Large intestine (tissue), 12 donors: ENCODE measurements at places on chromosomes 7 and 10. TPM values are rescaled to one million over a fixed set of nuclear protein-coding genes. Genes with fewer than 3 reads are reported as not detected.

DNA sequence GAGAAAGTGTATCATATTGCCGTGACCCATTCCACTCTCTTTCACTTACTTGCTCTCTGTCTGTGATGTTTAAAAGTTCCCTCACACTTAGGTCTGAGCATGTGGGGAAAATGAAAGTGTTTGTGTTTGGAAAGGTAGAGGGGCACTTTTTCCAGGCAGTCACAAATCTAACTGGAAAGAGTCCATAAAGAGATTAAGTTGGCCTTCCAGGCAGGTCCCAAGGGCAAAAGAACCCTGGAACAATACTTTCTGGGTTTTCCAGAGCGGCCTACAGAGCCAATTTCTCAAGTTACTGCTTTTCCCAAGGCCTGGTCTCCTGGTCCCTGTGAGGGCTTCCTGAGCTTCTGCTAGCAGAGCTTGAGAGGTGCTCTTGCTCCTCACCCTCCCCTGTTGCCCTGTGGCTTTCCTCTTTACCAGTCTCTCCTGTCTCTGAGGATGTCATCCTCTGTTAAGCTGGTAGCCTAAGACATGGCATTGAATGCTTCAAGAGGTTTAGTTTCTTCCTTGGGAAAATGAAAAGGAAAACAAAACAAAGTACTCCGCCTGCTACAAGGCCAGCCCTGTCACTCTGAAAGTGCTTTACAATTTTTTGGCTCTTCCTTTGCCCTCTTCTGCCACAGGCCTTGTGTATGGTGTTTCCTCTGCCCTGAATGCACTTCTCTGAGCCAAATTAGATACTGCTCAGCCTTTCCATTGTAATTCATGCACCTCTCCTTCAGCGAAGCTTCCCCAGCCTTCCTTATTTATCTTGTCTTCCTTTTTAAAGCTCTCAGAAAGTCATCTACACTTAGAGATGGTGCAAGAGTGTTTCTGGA, 20.1 kb downstream of the TES start:
- no peak for DNase-seq

GRCh38 chr10:60531006-60531405, 141.3 kb upstream of the ANK3 start:
- no peak for DNase-seq

DNA sequence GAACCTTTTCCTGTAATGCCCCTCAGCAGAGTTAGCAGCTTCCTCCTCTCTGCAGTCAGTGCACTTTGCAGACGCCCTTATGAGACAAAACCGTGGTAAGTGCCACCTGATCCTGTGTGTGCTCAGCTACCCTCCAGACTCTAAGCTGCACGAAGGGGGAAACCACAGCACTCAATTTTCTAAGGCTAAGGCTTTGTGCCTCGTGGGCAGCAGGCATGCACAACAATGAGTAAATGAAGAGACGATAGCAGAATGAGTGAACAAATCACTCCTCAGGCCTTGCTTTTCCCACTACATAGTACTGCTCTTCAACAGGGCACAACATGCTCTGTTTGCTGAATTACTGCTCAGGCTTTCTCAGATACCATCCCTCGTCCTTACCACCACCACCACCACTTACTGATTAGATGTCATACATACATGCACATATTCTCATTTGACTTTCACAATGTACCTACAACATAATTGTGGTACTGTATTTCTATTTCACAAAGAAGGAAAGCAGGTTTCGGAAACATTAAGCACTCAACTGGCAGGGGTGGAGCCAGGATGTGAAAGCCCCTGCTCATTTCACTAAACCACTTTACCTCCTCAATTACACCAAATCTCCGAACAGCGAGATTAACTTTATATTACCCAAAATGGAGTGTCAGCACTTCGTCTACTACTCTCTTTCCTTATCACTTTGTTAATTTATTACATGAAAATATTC, 85.4 kb downstream of the ICA1 start:
- DNase-seq: no peak

DNA sequence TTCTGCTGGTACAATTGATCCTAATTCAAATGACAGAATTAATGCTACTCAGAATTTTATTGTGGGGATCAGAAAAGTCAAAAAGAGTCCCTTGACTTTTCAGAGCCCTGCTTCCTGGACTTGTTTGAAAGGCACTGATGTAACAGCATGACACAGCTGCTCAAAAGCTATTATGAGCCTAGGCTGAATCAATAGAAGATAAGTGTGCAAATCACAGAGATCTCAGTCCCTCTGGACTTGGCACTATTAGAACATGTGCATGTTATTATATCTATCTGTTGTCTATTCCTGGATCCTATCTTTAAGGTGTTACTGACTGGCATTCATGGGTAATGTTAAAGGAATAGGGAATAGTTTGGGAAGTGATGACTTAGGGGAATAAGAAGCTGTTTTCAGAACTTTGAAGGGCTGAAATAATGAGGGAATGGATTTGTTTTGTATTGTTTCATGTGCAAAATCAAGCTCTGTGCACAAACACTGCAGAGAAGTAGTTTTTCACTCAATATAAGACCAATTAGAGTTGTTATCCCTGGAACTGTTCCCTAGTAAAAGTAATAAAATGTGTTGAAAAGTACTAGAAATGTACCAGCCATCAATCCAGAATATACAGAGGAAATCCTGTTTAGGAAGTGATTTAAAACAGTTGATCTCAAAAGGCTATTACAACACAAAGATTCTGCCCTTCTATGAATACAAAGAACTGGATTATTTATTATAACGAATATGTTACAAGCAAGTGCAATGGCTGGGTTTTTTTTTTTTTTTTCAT, 814.9 kb upstream of the C7orf33 start:
- DNase-seq: no peak

- no peak for DNase-seq
Observed at GRCh38 chr10:16902606-16903005, 85.4 kb upstream of the RSU1 start.

Gene SFRP4
- polyA plus RNA-seq: 0.79 TPM

Gene SAP25
- 7.9 TPM for polyA plus RNA-seq

DNA sequence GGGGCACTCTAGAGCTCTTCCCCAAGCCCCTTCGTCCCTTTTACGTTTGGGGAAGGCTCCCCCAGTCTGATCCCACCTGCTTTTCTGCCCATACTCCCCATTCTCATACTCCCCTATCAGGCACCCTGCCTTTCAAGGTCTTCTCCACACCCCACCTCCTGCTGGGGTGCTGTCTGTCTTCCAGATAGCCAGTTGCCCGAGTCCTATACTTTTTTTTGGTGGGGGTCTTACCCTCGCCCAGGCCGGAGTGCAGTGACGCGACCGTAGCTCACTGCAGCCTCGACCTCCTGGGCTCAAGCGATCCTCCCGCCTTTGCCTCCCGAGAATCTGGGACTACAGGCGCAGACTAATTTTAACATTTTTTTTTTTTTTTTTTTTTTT, 775 bp upstream of the ABHD11 start:
- DNase-seq: no peak

Gene PGAM2
- polyA plus RNA-seq: 4.0 TPM

- DNase-seq: no peak
Observed at GRCh38 chr7:44077681-44078091, 4.6 kb downstream of the POLM start.

DNA sequence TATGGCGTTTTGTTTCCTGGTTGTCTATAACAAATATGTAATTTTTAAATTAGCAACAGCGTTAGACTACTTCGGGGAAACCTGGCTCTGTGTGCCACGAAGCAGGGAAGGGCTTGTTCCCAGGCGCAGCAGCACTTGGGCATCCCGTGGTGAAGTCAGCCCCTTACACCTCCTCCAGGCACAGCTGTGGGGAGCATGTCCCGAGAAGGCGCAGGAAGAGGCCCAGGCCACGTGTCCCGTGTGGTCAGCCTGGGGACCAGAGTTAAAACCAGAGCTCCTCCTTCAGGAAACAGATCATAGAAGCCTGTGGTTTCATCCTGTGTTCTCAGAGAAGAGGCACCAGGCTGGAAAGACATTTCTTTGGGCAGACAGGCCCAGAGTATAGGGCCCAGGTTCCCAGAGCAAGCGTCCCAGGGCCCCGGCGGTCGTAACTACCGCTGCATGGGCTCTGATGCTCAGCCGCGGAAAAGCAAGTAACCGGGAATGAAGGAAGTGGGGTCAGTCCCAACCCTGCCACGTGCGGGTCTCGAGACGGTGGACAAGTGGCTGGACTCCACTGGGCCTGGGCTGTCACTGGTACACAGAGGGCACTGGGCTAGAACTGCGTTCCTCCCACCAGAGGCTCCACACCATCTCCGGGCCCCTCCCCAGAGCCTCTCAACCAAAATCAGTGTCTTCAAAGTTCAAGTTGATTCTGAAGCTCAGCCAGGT, 7.1 kb downstream of the NUDT1 start:
- DNase-seq: no peak
